ENCODE measurements at places on chromosomes 3 and 15.

GRCh38 chr15:52068004-52068615, 44.5 kb downstream of the BCL2L10 start:
- DNase-seq = no peak

- peak; percentile 75 for DNase-seq
These were observed at the start of gene TSPAN3 for GRCh38 chr15:77070495-77071304. Gene TSPAN3 (minus strand): TSS chr15:77071109. CDS start chr15:77070954, 155 bp downstream.

- peak; percentile 10 for DNase-seq
These were observed at the start of gene TEX55 for GRCh38 chr3:119145500-119146167. Gene TEX55 (plus strand): TSS chr3:119146165. CDS start chr3:119146190, 25 bp downstream.

DNA sequence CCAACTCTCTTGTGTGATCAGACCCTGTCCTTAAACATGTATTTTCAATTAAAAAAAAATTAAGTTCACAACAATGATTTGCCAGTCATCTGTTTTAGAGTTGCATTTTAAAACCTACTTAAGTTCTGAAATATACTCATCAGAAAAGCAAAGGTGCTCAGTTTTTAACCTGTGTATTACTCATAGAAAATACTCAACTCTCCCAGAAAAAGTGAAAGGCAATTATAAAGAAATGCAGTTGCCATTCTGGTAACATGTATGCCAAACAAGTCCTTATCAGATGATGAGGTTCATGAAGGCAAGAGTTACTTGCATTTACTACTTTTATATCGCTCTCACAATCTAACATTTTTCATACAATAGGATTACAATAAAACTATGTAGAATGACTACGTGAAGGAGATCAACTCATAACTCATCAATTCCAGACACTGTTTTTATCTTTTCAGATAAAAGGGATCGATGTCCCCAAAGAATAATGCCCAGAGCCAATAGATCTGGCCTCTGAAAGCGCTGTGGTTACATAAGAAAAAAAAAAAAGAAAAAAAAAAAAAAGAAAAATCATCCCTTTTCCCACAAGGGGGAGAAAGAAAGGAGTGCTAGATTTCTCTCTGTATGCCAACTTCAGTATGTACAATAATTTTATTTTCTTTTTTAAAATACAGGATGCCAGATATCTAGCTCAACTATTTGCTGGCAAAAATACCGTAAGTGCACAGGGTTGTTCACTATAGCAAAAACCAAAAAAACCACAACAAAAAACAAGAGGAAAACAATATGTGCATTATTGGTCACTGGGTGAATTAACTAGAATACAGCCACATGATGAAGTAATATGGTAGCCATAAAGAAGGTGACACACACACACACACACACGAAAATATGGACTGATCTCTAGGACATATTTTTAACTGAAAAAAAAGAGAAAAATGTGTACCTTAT, 137.4 kb downstream of the NR1I2 start:
- no peak for DNase-seq

GRCh38 chr15:74682954-74683353, 12.9 kb downstream of the EDC3 start:
- DNase-seq = no peak

GRCh38 chr15:70337277-70338186, 239.8 kb upstream of the TLE3 start:
- DNase-seq = no peak

DNA sequence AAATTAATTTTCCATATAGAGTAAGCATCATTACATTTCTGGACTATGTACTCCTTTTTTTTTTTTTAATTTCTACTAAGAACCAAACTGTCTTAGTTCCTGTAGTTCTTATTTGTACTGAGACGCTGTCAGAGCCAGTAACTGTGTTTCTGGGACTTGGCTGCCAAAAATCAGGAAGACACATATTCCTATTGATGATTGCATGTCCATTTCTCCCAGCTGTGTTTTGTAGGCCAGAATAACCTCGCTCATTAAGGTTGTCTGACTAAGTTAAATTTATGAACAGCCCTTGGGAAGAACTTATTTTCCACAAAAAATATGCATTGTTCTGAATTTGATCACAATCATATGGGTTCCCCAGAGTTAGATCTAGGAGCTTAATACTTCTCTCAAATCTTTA, 29.5 kb downstream of the PLSCR5 start:
- no peak for DNase-seq

GRCh38 chr15:42933886-42934667, 13.5 kb upstream of the TTBK2 start:
- no peak for DNase-seq

DNA sequence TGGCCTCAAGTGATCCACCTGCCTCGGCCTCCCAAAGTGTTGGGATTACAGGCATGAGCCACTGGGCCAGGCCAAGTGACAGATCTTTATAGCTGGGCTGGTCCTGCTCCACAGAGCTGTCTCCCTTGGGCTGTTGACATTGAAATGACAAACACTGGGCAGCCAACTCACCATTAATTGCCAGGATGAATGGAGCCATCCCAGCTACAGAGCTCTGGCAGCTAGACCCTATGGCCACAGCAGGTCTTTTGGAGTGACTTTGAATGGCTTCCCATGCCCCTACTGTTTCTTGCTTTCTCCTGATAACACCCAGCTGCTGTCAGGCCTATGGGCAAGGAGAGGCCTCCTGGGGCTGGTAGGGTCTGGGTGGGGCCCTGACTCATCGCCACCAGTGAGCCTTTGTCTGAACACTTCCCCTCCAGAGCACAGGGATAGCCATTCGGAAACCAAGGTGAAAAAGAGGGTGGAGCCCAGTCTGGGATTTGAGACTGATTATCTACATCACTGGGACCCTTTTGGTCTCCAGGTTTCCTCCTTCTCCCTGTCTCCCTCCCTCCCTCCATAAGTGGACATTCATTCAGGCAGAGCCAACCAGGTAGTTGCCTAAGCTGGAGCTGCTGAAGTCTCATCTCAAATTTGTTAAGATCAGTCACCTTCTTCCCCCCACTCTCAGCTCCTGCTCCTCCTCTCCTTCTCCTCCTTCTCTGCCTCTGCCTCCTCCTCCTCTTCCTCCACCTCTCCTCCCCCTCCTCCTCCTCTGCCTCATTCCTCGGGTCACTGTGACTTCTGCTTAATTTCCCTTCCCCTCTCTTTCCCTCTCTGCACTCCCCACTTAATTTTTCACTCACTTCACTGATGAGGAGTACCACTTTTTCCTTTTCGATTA, 34.0 kb downstream of the BHLHE40 start:
- peak; percentile 85 for DNase-seq

DNA sequence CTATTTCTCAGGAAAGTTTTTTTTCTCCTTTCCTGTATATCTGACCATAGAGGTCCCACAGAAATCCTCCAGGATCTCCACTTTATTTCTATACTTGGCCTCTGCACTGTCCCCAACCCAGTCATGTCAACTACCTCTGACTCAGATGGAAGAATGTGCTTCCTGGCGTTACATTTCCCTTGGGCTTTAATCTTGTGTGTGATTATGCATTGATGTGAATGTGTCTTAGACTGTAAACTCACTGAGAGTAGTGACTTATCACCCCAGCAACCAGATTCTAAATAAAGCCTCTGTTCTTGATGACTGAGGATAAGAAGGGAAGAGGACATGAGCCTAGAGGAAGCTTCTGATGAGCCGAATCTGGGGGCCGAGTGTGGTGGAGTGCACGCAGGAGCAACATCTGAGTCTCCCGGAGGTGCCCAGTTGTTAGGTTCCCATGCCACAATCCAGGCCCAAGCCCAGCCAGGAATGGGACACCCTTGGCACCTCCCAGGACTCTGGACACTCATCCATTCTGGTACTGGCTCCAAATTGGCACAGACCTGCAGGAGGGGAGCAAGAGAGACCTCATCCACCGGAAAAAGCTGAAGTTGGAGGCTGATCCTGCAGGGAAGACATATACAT, 32.1 kb upstream of the HEG1 start:
- no peak for DNase-seq

GRCh38 chr3:65548848-65549625, 489.7 kb downstream of the MAGI1 start:
- DNase-seq = no peak

DNA sequence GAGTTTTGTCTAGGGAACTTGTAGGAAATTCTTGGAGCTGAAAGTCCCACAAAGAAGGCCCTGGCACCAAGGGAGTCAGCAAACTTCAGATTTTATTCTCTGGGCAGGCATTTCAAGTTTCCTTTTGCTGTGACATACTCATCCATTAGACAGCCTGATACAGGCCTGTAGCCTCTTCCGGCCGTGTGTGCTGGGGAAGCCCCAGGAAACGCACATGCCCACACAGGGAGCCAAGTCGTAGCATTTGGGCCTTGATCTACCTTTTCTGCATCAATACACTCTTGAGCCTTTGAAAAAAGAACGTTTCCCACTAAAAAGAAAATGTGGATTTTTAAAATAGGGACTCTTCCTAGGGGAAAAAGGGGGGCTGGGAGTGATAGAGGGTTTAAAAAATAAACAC, 15.0 kb downstream of the TIGIT start:
- no peak for DNase-seq

DNA sequence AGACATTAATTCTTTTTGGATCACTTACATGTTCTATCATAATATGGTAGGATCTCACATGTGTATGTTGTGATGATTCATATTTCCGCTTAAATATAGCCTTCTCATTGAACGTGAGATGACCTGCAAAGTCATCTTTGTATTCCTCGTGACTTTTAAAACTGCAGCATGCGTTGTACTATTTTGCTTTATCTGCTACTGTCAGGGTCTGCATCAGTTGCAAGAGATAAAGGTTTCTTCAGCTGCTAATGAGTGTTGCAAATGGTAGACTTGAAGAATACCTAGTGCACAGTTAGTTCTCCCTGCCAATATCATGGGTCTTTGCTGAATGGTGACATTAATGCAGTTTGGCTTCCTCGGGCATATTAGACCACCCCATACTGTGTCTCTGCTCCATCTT, 31.8 kb downstream of the REC114 start:
- no peak for DNase-seq

DNA sequence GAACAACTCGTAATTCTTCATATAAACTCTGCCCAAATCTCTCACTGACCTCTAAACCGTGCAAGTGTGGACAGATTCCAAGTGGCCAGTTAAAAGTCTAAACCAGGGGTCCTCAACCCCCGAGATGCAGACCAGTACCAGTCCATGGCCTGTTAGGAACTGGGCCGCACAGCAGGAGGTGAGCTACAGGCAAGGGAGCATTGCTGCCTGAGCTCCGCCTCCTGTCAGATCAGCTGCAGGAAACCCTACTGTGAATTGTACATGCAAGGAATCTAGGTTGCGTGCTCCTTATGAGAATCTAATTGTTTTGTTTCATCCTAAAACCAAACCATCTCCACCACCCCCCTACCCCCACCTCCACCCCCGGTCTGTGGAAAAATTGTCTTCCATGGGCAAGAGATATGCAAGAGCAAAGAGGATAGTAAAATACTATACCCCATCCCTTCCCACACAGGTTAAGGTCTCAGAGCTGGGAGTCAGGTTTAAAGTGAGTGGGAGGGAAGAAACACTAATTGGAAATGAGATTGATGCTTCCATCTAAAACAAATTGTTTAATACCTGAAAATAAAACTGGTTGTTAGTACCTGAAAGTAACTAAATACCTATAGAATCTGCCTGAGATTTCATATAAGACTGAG, 54.0 kb downstream of the POLQ start:
- no peak for DNase-seq

Measured in HCT116 (cell line).